ENCODE measurements at places on chromosomes 6 and 20. TPM values are rescaled to one million over a fixed set of nuclear protein-coding genes. Genes with fewer than 3 reads are reported as not detected.

DNA sequence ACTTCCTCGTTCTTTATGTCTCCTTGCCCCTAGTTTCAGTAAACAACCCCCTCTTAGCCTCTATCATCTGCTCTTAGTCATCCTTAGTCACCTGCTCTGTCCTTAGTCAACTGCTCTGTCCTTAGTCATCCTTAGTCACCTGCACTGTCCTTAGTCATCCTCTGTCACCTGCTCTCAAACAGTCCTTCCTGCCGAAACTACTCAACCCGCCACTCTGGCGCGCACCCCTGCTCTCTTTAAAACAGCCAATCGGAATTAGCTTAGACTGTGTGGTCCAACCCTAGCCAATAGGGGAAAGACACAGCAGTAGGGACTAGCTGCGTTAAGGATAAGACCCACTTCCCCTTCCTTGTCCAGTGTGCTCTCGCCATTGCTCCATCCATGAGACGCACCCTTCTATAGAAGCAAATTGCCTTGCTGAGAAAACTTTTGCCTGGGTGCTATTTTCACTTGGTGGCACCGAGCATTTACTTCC, 73.9 kb downstream of the BACH2 start:
- H3K27me3 ChIP-seq: no peaks in the 10 kb centered on the region
- peaks cover 25% of the 10 kb centered on the region for H3K4me1 ChIP-seq
- H3K27ac ChIP-seq: no peak overlapping the region
- DNase-seq: no peak
- no peak overlapping the region for H3K4me3 ChIP-seq

DNA sequence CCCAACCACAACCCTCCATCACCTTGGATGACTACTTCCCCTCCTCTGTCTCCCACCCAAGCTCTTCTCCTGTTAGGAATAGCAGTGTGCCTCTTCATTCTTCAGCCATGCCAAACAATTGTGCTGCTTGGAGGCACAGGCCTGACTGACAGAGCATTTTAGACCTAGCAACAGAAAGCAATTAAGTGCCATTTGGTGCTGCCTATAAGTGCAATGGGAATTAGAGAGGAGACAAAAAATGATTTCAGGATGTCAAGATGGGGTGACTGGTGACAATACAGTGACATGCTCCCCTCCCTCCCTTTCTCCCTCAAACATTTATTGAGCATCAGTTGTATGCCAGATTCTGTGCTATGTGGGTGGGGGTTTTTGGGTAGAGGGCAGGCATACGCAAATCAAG, 322.6 kb upstream of the MOCS1 start:
- no peak overlapping the region for H3K27ac ChIP-seq
- peak; percentile 39 for DNase-seq
- H3K4me1 ChIP-seq: peaks cover 15% of the 10 kb centered on the region
- no peak overlapping the region for H3K4me3 ChIP-seq
- H3K27me3 ChIP-seq: no peaks in the 10 kb centered on the region
- H3K36me3 ChIP-seq: no peaks in the 10 kb centered on the region

DNA sequence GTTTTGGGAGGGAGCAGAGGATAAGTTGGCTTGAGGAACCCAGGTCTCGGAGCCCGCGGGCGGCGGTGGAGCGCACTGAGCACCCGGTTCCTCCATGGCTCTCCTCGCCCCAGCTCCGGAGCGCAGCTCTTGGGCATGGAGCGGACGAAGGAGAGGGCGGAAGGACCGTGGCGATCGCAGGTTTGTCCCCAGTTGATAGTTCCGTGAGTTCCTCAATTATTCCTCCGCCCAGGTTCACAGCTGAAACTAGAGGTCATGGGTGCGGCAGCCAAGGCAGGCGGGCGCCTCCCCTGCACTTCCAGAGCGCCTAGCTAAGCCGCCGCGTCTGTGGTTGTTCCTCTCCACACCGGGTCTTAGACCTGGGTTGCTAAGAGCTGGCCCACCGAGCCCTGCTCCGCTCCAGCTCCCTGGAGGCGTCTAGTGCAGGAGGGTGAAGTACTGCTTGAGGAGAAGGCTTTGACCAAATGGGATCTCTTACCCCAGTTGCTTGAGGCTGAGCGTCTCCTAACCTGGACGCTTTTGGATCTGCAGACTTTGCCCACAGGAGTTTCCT, at the start of gene HTR1B:
Gene HTR1B, minus strand, starts transcription at position 184 of the 553 bp plus-strand sequence. Its CDS starts 88 bp downstream, at position 96.
- H3K36me3 ChIP-seq: no peaks in the 10 kb centered on the region
- no peak within 1 kb of the TSS for H3K27ac ChIP-seq
- H3K27me3 ChIP-seq: peaks cover 4% of the 10 kb centered on the region
- no peak for DNase-seq
- H3K4me3 ChIP-seq: no peak within 1 kb of the TSS

DNA sequence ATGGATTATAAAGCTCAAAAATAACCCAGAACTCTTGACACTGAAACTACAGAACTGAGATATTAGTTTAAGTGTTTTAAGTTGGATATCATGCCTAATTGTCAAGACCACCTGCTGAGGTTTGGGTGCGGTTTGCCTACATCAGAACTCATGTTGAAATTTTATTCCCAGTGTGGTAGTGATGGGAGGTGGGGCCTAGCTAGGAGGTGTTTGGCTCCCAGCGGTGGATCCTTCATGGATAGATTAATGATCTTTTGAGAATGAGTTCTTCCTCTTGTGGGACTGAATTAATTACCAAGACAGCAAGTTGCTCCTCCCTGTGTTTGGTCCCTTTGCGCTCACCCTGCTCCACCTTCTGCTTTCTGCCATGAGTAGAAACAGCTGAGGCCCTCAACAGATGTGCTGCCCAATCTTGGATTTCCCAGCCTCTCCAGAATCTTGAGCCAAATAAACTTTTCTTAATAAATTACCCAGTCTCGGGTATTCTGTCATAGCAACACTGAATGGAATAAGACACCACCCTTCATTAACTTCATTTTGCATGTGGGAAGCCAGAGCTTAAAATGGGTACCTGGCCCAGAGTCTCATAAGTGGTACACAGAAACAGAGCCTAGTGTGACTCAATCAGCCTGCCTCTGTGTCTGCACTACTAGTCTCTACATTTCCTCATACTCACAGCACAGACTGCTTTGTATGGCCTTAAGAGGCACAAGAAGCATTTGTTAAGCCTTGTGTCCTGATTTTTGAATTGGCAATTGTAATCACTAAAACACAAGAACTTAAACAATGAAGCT, 158.4 kb downstream of the IBTK start:
- no peak for DNase-seq
- no peak overlapping the region for H3K4me3 ChIP-seq
- no peaks in the 10 kb centered on the region for H3K4me1 ChIP-seq
- no peak overlapping the region for H3K27ac ChIP-seq
- H3K36me3 ChIP-seq: no peaks in the 10 kb centered on the region

DNA sequence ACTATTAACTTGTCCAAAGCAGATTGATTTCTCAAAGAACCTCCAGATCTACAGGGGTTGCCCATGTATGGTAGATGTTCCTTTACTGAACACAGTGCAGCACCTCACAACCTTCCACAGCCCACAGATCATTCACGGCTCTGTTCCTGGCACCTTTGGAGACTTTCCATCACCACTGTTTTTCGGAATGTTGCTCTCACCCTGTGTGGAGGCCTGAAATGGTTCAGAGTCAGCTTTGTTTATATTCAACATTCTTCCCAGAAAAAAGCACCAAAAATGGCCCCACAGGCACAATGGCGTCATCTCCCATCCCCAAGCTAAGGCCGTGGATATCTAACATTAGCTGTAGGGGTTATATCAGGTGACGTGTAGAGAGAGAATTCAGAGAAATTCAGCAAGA, 74.7 kb downstream of the DHX35 start:
- H3K4me3 ChIP-seq: no peak overlapping the region
- H3K27ac ChIP-seq: no peak overlapping the region
- H3K36me3 ChIP-seq: peaks cover 29% of the 10 kb centered on the region
- no peak for DNase-seq
- H3K4me1 ChIP-seq: no peaks in the 10 kb centered on the region
- no peaks in the 10 kb centered on the region for H3K27me3 ChIP-seq

GRCh38 chr6:113306552-113307145, 550.5 kb upstream of the MARCKS start:
- H3K4me1 ChIP-seq: no peaks in the 10 kb centered on the region
- H3K27ac ChIP-seq: no peak overlapping the region
- no peaks in the 10 kb centered on the region for H3K36me3 ChIP-seq

GRCh38 chr6:121112356-121112755, 221.9 kb downstream of the TBC1D32 start:
- H3K4me1 ChIP-seq: no peaks in the 10 kb centered on the region
- H3K27me3 ChIP-seq: no peaks in the 10 kb centered on the region
- H3K36me3 ChIP-seq: no peaks in the 10 kb centered on the region
- no peak for DNase-seq

- no peaks in the 10 kb centered on the region for H3K4me1 ChIP-seq
- no peak overlapping the region for H3K27ac ChIP-seq
- H3K4me3 ChIP-seq: no peak overlapping the region
- DNase-seq: no peak
- H3K36me3 ChIP-seq: no peaks in the 10 kb centered on the region
These were observed 747.8 kb downstream of the MAFB start for GRCh38 chr20:39941245-39941644.

GRCh38 chr6:152232501-152233151, 404.5 kb downstream of the SYNE1 start:
- no peak overlapping the region for H3K4me3 ChIP-seq
- peaks cover 65% of the 10 kb centered on the region for H3K36me3 ChIP-seq

DNA sequence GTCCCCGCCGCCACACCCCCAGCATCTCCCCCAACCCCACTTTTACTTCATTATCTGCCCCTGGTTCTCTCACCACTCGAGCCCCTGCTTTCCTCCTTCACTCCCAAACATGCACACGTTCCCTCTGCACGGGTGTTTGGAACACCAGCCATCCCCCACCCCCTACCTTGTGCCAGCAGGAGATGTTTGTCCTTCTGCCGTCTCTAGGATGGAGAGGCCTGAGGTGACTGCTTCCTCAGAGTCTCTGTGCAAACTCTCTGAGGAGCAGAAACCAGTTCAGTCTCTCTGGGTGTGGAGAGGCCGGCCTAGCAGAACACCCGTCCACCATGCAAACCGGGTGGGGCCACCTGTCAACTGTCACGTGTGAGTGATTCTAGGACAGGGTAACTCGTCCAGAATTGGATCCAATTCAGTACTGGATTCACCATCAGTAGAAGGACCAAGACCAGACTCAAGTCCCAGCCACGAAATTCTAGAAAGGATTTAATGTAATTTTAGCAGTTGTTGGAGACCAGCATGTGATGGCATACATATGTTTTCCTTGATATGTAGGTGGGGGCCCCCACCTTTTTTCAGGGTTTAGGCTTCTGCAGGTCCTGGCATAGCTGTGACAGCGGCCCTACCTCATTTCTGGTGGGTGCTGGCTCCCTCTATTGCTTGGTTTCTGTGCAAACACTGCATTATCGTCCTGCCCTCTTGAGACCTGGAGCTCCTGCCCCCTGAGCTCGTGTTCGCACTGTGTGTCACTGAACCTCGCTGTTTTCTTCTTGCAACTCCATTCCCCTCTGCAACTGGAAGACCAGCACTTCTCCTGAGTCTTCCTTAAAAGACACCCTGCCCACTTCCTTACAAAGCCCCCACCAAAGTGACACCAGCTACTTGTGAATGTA, at the start of gene RAET1E:
Gene RAET1E, minus strand, starts transcription at position 259 of the 890 bp plus-strand sequence. CDS start 7,212 bp downstream, outside the sequence.
- H3K36me3 ChIP-seq: no peaks in the 10 kb centered on the region
- H3K27me3 ChIP-seq: no peaks in the 10 kb centered on the region
- H3K4me3 ChIP-seq: no peak within 1 kb of the TSS
- DNase-seq: peak; percentile 29

GRCh38 chr6:122408240-122408639, 8.8 kb downstream of the HSF2 start:
- no peak overlapping the region for H3K4me3 ChIP-seq
- H3K27me3 ChIP-seq: no peaks in the 10 kb centered on the region
- no peaks in the 10 kb centered on the region for H3K4me1 ChIP-seq
- H3K27ac ChIP-seq: no peak overlapping the region

DNA sequence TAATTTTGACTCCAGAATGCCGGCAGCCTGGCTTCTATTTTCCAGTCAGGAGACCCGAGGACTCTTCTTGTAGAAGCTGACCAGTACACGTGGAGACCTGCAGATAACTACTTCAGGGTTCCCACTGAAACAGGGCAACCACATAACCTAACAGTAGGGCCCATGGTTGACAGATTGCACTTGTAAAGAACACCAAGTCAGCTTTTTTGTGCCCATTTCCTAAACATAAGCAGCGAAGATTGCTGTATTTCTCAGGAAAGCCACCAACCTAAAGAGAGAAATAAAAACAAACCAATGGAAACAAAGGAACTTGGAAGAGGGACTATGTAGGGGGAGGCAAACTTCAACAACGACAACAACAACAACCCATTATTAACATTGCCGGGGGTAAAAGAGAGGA, 50.1 kb upstream of the EDN3 start:
- no peaks in the 10 kb centered on the region for H3K27me3 ChIP-seq
- no peaks in the 10 kb centered on the region for H3K36me3 ChIP-seq
- no peak overlapping the region for H3K4me3 ChIP-seq
- H3K27ac ChIP-seq: no peak overlapping the region

The TMC2 gene
- 0.11 TPM for total RNA-seq

The RIPOR2 gene
- total RNA-seq: 13.0 TPM
